Sciatic nerve (tissue), 2 donors: ENCODE measurements at places on chromosomes 4 and X.

GRCh38 chr4:16334601-16335000, 108.3 kb upstream of the TAPT1 start:
- no peak for DNase-seq

- no peak for DNase-seq
These were observed 10.0 kb downstream of the ETFDH start for GRCh38 chr4:158682066-158682465.

DNA sequence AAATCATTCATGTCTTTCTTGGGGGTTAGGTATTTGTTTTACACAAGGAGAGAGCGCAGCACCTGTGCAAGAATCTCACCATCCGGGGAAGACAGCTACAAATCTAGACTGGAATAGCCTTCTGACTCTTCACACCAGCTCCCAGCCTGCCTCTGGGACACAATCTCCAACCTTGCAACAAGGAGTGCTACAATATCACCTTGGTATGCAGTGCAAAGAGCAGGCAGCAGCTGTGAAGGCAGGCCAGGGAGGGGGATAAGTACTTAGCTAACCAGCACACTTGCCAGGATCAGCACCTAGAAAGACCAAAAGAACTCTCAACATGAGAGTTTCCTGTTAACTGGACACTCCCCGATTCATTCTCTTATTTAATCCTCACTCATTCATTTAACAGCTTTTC, 235.3 kb downstream of the AR start:
- no peak for DNase-seq

GRCh38 chrX:9133426-9133825, 99.5 kb upstream of the FAM9B start:
- DNase-seq: no peak

DNA sequence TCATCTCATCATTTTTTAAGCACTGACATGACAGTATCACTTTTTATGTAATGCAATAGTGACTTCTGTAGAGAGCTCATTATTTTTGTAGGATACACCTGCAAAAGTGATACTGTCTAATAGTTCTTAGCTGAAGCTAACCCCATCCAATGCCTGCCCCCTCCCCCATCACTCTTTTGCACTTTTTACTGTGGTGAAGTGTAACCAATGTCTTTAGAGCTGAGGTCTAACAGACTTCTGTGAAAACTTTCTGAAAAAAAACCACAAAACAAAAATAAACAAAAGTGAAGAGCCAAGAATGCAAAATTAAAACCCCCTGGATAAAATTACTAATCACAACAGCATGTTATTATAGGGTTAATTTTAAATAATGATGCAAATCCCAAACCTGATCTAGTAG, 301.1 kb downstream of the ANK2 start:
- DNase-seq: no peak

DNA sequence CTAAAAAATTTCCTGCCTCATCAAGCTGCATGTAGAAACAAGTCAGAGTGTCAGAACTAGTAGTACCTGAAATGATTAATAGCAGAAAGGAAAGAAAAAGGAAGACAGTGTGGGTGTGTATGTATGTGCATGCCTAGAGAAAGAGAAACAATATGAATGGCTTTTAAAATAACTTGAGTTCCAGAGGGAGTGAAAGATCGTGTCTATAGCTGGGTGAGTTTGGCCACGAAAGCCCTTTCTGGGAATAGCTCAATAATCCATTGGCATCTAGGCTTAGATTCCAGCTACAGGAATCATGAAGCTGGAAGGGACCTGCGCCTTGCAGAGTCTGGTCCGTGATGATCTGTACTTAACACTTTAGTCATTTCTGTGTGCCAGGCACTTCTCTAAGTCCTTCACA, 195.6 kb downstream of the RAPGEF2 start:
- DNase-seq: no peak

GRCh38 chr4:172168888-172169287, 355.7 kb downstream of the GALNTL6 start:
- no peak for DNase-seq

DNA sequence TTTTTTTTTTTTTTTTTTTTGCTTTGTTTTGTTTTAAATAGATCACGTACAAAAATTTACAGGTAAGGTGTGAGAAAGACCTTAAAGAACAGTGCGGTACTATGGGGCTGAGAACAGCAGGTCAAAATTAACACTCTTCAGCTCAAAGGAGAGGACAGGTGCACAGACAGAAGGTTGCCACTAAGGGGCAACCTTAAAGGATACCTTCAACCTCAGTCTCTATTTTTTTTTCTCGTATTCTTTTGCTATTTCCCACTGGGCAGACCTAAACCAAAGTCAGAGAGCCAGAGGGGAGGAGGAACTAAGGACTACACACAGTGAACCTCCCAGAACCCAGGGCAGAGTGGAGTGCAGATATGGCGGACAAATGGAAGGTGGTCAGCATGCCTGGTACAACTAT, 1984.3 kb upstream of the IGFBP7 start:
- DNase-seq: no peak

DNA sequence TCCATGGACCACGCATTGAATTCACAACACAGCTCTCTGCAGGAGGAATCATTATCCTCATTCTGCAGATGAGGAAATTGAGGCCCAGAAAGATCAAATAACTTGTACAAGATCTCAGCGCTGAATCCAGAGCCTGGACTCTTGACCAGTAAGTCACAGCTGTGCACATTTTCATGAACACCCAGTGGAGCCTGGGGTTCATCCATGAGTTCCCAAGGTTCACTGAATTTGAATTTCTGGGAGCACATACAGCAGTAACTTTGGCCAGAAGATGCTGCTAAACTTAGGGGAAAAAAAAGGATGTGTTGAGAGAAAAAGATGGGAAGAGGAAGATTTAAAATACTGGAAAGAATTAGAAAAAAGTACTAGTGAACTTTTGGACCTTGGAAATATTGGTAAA, 218.7 kb upstream of the PPARGC1A start:
- DNase-seq: no peak

DNA sequence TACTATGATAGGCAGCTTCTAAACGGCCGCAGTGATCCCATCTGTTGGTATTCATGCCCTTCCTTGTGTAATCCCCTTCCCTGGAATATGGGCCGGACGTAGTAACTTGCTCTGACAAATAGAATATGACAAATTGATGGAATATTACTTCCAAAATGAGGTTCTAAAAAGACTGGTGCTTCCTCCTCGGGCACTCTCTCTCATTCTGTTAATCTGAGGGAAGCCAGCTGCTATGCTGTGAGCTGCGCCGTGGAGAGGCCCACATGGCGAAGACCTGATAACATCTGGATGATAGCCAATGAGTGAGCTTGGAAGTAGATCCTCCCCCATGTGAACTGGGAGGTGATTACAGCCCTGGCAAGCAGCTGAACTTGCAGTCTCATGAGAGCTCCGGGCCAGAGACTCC, 27.2 kb upstream of the SLC25A4 start:
- no peak for DNase-seq

DNA sequence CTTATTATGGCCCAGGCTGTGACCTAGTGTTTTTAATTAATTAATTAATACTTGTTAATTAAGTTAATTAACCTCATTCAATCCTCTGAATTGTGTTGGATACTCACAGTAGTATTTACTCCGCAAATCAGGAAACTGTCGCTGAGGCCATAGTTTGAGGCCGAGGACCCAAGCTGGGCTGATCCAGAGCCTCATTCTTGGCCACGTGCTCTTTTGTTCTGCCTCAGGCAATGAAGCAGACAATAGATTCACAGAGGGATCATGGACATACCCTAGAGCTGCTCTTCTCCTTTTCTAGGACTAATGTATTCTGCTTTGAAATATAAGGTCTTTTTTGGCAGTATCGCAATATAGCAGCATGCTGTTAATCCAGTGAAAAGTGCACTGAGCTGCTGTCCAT, 24.0 kb upstream of the SNCA start:
- DNase-seq: no peak

GRCh38 chrX:12480956-12481355, 310.3 kb upstream of the PRPS2 start:
- DNase-seq: no peak

- no peak for DNase-seq
These were observed 75.3 kb downstream of the TMEM144 start for GRCh38 chr4:158285429-158286216.

DNA sequence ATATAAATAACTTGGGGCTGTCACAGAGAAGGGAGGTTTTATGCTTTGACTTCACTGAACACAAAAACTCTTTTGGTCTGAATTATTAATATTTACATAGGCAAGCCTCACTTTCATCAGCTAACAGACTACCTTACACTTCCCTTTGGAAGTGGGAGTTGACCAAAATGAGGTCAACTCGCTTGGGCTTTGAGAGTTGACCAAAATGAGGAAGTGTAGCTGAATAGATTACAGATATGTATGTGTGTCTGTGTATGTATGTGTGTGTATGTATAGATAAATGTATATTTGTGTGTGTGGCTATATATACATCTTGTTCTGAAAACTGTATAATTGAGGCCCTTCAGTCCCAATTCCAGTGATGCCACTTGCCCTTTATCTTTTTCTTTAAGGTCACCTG, 113.3 kb upstream of the IL13RA1 start:
- no peak for DNase-seq

DNA sequence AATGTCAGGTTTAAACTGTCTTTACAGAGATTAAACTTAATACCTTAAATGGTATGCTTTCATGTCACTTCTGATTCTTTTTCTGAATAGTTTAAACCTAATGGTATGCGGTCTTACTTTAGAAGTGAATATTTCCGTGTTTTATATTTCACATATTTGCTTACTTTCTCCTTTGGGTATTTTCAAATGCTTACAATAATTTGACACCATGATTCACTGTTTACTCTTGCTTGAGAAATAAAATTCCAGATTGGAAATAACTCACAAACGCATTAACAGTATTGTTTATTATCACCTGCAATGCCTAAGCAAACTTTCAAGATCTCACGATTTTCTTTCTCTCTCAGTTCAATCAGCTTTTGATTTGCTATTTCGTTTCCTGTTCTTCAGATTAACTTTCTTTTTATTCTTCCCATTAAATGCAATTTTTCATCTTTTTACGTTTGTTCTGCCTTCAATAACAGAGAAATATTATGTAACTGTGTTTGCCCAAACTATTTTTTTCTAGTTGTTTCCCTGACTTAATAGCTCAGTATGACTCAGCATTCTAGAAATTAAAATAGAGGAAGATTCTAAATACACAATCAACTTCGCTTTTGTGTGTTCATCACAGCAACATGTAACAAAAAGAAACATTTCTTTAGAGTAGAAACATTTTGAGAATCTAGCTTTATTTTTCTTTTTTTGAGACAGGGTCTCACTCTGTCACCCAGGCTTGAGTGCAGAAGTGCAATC, 955.5 kb upstream of the PRKX start:
- DNase-seq: no peak

- DNase-seq: no peak
These were observed 36.0 kb downstream of the TRIML1 start for GRCh38 chr4:188175288-188175687.

DNA sequence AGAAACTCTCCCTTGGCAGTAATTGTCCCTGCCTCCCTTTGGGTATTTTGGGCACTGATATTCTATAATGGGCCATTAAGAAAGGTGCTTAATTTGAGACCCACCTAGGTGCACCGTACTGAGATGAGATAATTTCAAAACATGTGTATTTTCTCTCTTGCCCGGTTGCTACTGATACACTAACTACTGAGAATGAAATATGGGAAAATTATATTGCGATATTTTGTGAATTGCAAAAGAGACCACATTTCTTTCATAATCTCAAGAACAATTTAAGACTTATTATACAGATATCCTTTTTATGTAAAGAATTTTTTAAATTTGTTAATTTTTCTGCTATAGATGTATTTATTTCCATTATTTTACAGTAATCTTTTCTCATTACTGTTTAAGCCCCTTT, 284.9 kb downstream of the ADGRL3 start:
- DNase-seq: no peak

- DNase-seq: no peak
These were observed 129.8 kb downstream of the PPP3CA start for GRCh38 chr4:101217353-101218031.

GRCh38 chr4:5858020-5858769, 34.7 kb downstream of the CRMP1 start:
- no peak for DNase-seq

DNA sequence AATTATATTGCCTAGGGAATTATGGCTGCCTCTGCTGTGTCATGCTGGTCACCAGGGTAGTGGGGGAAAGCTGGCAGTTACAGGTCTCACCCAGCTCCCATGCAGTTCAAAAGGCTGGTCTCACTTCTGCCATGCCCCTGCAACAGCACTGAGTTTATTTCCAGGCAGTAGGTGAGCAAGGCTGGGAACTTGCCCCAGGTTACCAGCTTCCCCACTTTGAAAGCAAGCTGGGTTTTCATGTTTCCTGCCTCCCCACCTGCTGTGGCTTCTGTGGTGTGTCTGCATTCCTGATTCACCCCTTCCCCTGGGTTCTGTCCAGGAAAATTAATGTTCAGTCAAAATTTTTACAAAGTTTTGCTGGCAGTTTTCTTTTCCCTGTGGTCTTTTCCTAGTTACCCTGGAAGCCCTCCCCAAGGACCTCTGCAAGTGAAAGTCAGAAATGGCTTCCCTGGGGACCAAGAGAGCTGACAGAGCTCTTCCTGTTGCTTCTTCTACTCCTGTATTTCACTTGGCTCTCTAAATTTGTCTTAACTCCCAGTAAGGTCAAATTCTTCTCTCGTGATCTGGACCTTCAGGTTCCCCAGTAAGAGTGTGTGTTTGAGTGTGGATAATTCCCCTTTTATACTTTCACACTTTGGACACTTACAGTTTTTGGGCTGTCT, 58.5 kb upstream of the AGTR2 start:
- no peak for DNase-seq

DNA sequence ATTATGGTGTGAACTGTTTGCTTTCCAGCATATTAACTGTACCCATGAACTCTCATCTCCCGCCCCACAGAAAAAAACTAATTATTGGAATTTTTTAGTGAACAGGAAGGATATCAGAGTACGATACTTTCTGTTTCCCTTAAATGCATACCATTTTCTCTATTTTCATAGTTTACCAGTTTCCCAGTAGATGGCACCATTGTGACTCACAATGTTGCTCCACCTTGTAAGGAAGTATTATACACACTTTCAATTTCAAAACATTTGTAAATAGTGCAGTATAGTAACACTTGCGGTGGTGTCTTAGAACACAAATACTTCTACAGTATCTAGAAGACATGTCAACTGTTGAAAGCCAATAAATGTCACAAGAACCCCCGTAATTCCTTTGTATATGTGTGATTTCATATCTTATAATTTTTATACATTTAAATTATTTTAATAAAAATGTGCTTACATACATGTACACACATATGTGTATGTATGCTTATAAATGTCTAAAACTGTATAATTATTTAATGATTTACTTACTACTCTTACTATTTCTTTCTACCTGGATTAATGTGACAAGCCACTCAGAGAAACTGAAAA, 167.3 kb downstream of the SLIT2 start:
- DNase-seq: no peak

GRCh38 chr4:7295911-7296660, 103.7 kb downstream of the SORCS2 start:
- peak; percentile 77 for DNase-seq

DNA sequence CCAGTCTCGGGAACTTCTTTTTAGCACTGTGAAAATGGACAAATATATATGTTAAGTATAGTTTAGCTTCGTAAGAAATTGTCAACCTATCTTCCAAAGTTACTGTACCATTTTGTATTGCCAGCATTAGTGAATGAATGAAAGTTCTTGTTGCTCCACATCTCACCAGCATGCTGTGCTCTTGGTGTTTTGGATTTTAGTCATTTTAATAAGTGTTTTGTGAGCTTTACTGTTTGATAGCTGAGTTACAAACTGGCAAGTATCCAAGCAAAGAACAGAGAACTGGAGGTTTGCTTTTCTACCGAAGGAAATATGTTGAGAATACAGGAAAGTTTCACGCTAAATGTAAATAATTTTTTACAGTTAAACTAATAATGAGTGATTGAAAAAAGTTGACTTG, 33.0 kb downstream of the SNCA start:
- DNase-seq: no peak
